NCI-H2029 treated with DMSO at 0.1 percent for 48 hours (cell line): ENCODE measurements at places on chromosomes 7 and 10.

DNA sequence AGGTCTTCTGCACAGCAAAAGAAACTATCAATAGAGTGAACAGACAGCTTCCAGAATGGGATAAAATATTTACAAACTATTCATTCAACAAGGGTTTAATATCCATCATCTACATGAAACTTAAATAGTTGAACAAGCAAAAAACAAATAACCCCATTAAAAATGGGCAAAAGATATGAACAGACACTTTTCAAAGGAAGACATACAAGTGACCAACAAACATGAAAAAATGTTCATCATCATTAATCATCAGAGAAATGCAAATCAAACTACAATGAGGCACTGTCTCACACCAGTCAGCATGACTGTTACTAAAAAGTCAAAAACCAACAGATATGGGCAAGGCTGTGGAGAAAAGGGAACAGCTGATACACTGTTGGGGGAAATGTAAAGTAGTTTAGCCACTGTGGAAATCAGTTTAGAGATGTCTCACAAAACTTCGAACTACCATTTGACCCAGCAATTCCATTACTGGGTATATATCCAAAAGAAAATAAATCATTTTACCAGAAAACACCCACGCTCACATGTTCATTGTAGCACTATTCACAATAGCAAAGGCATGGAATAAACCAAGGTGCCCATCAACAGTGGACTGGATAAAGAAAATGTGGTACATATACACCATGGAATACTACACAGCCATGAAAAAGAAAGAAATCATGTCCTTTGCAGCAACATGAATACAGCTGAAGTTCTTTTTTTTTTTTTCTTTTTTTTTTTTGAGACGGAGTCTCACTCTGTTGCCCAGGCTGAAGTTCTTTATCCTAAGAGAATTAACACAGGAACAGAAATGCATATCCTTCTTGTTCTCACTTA, 172.6 kb downstream of the KLF6 start:
- no peak for DNase-seq

GRCh38 chr7:1018334-1018695, 26.0 kb upstream of the GPR146 start:
- DNase-seq, result no peak

- DNase-seq, result no peak
Observed at GRCh38 chr7:154649434-154649833, 353.5 kb downstream of the PAXIP1 start.

GRCh38 chr7:20232848-20233247, 15.7 kb upstream of the MACC1 start:
- DNase-seq, result no peak

- DNase-seq, result no peak
Observed at GRCh38 chr7:2162959-2163358, 69.8 kb downstream of the MAD1L1 start.

DNA sequence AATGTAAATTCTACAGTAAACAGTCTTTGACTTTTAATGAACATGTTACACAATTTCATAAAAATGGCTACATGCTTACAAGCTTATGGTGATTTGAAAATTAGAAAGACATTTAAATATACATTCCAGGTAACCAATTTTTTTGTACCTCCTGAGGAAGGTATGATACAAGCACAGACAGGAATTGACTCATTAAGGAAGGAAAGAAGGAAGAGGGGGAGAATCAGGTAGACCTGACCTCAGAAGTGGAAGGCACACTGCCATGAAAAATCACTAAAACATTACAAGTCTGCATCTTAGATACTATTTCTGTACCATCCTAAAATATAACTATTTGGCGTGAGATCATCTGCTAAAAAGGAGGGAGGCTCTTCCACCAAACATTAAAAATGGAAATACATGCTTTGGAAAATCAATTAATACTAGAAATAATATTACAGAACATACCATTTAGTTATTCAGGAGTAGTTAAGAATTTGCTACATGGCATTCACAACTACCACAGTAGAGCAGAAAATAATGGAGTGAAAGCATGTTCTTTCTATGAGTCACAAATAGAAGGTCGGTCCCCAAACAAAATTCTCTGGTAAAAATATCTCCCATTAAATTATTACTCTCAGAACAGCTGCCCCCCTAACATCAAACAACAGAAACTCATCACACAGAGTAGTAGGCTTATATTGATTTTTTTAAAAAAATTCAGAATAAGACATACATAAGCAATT, 15.2 kb downstream of the RAB11FIP2 start:
- no peak for DNase-seq

GRCh38 chr10:105875050-105875449, 1234.0 kb downstream of the SORCS3 start:
- DNase-seq, result no peak

- no peak for DNase-seq
Observed at GRCh38 chr10:43094085-43094484, 17.2 kb downstream of the RET start.

DNA sequence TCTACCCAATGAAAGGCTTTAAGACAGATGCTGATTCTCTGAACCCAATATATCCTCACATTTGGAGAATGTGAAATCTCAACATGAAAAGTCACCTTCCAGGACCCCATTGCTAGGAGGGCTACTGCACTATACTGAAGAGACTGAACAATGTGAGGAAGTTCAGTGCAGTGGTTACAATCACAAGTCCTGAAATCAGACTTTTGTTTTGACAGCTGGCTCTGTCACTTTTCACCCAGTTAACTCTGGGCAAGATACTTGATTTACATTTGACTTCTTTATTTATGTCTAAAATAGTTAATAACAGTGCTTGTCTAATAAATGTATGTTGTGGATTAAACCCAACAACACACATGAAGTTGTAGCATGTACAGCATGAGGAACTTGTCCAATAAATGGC, 14.8 kb upstream of the VWDE start:
- DNase-seq, result no peak

DNA sequence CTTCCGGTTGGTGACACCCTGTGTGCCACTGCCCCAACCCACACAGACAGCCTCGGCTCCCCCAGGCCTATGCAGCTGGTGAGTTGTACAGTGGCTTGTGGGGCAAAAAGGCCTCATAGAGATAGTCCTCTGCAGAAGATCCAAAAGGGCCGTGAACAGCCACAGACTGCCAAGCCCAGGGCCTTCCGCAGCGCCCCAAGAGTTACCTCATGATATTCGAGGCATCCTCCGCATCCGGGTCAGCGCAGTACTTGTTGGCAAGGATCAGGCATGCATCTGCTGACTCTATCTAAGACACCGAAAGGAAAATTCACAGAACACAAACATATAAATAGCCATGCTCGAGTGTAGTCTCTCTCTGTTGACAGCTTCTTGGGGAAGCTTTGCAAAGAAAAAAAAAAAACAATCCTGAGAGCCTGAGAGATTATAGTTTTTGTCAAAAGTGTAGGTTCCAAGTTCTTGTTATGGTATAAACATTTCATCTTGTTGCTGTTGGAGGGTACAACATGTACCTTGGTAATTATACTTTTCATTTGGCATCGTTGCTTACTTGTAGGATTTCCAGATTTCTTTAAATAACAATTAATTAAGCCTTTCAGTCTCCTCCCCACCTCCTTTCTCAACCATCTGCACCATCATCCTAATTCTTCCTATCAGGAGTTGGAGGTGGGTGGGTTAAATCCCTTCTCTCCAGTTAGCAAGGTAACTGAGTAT, 553.0 kb downstream of the KCNMA1 start:
- DNase-seq, result no peak

DNA sequence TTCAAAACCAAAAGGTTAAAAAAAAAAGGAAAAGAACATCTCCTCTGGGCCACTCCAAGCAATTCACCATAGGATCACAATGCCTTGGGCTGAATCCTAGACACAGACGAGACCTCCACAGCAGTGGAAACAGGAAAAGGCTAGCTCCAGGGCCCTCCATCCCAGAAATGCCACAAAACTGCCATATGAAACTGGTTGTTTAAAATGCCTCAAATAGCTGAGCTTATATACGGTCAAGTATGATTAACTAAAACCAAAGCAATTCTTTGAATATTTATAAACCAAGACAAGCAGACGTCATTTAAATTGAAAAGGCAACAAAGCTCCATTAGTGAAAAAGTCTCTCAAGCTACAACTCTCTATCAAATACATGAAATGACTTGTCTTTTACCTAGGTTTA, 63.1 kb downstream of the DOCK4 start:
- DNase-seq, result no peak

- DNase-seq, result no peak
Observed at GRCh38 chr10:1716839-1717238, 20.5 kb downstream of the ADARB2 start.

DNA sequence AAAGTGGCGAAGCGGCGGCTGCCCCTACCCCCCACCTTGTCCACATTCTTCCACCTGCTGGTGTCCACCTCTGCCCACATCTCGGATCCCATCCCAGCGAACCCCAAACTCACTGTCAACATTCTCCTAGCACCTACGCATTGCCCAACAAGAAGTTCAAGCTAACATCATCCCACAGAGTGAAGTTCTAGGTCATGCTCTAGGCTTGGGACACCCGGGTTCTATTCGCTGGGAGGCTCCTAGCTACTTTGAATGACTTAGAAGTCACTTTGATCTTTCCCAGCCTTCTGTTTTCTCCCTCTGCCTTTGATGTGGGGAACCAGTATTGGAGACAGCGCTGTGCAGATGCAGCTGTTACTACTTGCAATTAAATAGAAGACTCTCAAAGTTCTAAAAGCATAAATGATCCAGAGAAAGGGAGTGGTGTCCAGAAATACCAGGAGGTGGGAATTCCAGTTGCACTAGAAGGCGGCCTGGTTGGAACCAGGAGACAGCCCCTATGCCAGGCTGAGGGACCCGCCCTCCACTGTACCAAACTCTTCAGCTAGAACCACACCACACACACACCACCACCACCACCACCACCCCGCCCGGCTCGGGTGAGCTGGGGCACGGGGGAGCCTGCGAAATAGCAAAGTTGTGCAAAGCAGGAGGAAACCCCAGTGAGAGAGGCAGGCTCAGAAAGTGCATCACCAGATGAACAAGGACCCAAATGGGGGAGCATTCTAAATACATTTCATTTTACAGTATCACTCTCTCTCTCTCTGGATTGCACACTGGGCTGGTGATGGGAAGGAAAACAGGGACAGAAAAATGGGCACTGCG, 5.5 kb upstream of the VGF start:
- no peak for DNase-seq
